Activated CD8-positive, alpha-beta memory T cell treated with anti-CD3 and anti-CD28 coated beads for 24 hours (primary cell): ENCODE measurements at places on chromosomes 7 and 10.

- no peak for DNase-seq
These were observed 82.2 kb upstream of the NAMPT start for GRCh38 chr7:106367018-106367420.

DNA sequence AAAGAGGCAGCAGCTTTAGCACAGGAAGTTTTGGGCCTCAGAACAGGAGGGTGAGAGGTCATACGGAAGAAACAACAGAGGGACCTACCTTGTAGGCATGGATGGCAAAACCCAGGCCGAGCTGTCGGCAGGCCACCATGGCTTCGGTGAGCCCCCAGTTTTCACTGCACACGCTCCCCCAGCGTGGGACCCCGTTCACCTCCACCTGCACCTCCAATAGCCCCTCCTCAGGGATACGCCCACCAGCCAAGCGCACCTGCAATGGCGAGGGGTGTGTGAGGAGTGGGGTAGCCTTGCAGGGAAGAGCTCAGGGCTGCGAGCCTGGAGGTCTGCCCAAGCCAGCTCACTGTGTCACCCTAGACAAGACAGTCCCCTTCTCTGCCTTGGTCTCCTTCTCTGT lies 11.3 kb downstream of the LOXL4 start:
- DNase-seq: no peak

DNA sequence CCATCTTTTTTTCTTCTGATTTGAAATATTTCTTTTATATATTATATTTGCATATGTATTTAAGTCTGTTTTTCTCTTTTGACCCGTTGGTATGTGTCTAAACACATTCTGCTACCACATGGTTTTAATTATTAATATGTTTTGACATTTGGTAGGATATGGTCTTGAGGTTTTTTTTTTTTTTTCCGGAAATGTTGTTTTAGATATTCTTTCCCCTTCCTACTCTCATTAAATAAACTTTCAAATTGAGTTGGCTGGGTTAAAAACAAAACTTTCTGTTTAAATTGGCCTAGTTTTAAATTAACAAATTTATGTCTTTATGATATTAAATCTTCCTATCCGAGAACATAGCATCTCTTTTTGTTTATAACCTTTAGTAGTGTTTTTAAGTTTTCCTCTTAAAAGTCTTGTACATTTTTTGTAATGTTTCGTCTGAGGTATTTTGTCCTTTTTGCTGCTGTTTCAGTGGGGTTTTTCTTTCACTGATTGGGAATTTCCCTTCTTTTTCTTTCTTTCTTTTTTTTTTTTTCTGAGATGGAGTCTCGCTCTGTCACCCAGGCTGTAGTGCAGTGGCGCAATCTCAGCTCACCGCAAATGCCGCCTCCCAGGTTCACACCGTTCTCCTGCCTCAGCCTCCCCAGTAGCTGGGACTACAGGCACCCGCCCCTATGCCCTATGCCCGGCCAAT lies 25.4 kb downstream of the STAM start:
- DNase-seq: peak; percentile 66

DNA sequence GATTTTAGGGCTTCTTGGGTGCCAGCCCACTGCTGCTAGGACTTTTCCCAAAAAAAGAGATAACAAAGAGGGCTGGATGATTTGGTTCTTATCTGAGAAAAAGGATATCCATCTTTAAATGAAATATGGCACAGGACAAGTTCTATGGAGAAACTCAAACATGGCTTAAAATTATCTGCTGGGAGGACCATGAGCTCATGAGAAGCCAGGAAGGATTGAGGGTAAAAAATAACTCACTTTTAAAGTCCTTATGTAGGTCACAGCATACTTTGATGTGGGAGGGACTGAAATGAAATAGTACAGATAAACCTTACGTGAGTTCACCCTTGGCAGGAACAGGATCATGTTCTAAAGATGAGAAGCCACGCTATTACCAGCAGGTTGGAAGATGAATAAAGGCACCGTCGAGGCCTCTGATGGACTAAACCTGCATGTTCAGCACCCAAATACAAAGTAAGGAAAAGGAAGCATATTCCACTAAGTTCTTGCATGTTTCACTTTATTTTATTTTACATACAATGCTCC lies 369.2 kb upstream of the KLF6 start:
- DNase-seq: no peak

GRCh38 chr10:102959360-102959759 lies 41.3 kb downstream of the CNNM2 start:
- DNase-seq: no peak

DNA sequence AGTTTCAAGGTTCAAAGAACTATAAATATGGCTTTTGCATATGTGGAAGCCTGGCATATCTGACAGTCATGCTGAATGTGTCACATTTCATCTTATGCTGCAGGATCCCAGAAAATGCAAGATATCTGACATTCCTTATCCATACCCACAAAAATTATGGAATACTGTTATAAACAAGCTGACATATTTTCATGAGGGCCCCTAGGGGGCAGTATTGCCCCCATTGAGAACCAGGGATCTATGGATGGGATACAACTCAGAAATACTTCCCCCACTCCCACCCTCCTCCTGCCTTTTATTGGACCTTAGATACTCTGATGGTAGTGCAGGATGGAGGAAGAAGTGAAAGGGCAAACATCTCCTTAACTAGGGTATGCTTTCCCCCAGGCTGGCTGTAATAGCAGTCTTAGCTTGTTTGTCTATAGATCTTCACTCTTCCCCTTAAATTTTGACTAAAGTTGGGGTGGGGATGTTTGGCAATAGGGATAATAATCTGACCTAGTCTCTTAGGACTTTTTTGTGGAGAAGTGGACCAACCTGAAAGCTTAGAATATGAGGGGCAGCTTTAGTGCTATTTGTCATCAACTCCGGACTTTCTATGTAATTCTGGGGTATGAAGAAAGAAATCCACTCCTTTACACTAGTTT lies 3.5 kb upstream of the GNGT1 start:
- no peak for DNase-seq

DNA sequence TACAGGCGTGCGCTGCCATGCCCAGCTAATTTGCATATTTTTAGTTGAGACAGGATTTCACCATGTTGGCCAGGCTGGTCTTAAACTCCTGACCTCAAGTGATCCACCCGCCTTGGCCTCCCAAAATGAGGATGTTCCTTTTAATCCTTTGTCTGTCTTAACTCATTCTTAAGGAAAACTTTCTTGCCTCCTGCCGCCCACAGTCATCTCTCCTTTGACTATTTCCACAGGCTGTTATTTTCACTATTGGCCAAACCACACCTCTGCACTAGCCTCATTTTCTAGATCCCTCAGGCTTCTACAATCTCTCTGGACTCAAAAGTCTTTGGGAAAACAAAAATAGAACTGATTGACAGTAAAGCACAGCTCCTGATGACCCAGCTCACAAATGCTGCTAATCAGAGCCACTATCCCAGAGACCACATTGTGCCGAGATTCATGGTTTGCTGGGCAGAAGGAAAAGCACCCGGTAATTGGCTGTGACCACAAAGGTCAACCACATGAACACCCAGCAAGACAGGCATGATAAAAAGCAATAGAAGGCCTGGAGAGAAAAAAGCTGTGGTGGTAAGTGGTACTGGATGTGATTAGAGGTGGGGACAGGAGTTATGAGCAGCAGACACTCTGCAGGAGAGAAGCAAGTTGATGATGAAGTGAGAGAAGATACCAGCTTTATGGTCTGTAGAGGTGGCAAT lies 44.1 kb upstream of the ZNRF2 start:
- DNase-seq: no peak

GRCh38 chr10:12470719-12471118 lies 121.4 kb downstream of the CAMK1D start:
- DNase-seq: no peak

- no peak for DNase-seq
These were observed 18.7 kb downstream of the HERPUD2 start for GRCh38 chr7:35676211-35676610.

GRCh38 chr10:88194041-88194887 lies 330.8 kb downstream of the PTEN start:
- peak; percentile 62 for DNase-seq

DNA sequence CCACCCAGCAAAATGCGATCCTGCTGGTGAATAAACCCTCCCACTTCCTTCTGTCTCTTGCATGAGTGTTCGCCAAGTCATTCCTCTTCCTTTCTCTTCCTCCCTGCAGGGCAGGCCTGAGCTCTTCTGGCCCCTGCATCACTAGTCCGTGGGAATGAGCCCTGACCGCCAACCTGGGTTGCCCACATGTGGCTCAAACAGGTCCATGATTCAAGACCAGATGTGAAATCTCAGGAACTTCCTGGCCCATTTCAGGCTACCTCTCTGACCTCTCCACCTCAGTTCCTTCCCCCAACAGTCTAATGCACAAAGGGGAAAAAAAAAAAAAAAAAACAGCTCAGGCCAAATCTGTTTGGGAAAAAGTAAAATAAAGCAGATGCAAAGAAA lies 5.4 kb upstream of the YWHAG start:
- DNase-seq: no peak

GRCh38 chr7:89618274-89618673 lies 536.0 kb upstream of the STEAP1 start:
- DNase-seq: no peak

DNA sequence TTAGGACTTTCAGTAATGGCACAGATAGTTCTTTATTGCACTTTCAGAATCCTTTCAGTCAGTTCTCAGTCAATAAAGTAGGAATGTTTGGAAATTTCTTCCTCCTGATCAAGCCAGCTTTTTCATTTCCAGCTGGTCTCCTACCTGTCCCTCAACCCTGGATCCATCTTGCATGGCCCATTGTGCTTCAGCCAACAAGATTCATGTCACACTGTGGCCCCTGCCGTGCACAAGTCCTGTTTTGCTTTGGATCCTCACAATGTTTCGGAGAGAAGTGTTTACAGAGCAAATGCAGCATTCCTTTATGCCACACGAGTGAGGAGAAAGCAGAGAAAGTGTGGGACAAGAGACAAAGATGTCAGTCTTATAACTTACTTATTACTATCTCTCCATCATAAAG lies 1694.7 kb upstream of the LRRTM3 start:
- DNase-seq: no peak

GRCh38 chr10:124007773-124008145 lies 85.6 kb downstream of the CHST15 start:
- no peak for DNase-seq

GRCh38 chr10:6217611-6218010 lies 14.9 kb downstream of the PFKFB3 start:
- DNase-seq: no peak
